ENCODE measurements at places on chromosomes 5 and 9.
A peak's percentile ranks its signal among the peaks of the same experiment; 100 is the strongest.

DNA sequence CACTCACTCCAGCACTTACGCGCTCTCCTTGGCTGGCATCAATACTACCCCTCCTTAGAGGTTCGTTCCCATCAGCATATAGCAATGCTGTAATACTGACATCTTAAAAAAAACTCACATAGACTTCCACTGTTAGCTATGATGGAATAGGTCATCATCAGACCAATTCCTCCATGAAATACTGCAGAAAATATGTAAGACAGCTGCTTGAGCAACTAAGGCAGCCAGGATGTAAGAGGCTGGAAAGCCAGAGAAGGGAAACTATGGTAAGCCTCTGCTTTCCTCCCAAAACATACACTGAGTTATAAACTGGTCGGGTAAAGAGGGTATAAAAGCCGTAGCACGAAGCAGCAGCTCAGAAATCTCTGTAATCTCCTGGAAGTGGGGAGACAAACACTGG is 33.5 kb downstream of the AUH start:
- DNase-seq = no peak

DNA sequence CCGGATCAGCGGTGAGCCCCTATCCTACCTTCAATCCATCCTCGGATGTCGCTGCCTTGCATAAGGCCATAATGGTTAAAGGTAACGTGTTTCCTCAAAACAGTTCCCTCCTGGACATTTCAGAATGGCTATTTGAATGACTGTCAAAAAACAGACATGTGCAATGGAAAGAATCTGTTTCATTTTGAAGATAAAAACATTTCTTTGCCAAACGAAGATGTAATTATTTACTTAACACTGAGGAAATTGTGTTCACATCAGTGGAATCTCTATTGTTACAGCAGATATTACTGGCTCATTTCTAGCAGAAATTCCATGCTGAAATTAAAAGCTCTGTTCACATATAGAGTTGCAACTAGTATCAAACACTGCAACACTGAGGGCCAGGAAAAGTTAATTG is 7.1 kb downstream of the ANXA1 start:
- no peak for DNase-seq

GRCh38 chr5:88883836-88884607 is 1.0 kb upstream of the MEF2C start:
- DNase-seq = peak; percentile 72

DNA sequence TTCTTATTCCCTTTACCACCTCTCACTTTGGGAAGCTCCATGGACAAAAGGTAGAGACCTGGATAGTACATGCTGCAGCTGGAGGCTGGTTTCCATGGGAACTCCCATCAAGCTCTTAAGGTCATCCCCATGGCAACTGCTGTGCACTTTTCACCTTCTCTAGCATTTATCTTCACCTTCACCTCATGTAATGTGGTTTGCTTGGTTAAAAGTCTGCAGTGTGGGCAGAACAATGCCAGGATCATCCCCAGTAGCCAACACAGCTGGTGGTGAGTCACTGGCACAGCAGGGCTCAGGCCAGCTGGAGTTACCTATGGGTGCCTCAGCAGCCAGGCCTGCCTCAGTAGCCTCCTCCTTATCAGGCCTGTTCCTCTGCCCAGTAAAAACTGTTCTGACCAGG is 210.5 kb downstream of the GRIA1 start:
- peak; percentile 17 for DNase-seq
